Activated CD4-positive, alpha-beta T cell treated with anti-CD3 and anti-CD28 coated beads for 4 hours (primary cell): ENCODE measurements at places on chromosomes 3 and 15.
A peak's percentile ranks its signal among the peaks of the same experiment; 100 is the strongest.

DNA sequence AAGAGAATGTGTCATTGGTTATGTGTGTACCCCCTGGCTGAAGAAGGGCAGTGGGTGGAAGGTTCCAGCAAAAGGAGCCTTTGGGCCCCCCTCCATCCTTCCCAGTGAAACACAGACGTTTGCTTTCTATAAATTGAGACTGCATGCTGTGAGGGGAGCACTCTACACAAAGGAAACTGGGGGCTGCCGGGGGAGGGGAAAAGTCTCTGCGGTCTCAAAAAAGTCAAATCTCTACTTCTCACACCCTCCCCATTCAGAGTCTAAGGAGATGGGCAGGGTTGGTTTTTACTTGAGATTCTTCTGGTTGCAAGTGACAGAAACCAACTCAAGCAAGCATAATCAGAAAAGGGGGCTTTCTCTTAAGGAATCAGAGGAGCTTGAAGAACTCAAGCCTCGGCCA is 50.1 kb upstream of the TLE3 start:
- DNase-seq = no peak

GRCh38 chr15:84928843-84929168 is 44.3 kb downstream of the SLC28A1 start:
- no peak for DNase-seq

- no peak for DNase-seq
Measured at GRCh38 chr15:70337277-70338186, 239.8 kb upstream of the TLE3 start.

DNA sequence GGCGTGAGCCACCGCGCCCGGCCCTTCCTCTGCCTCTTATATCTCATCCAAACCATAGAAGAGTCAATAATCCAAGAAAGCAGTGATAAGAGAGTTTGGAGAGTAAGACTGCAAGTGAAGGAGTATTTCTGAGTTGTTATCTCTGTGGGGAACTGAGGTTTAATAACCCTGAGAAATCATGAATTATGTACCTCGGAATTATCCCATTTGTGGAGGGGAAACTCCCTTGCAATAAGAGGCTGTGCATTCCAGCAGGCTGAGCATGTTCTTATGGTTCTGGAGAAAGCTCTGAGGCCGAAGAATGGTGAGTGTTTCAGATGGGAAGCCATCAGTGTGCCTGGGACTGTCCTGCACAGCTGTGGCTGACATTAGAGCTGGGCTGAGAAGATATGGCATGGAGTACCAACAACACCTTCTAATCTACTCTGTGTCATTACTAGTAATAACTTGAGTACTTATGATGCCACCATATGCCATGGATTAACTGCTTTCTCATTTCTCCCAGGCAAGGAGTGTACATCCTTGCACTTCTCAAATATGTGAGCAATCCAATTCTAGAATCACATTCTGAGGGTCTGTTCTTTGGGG is 31.4 kb upstream of the NOX5 start:
- no peak for DNase-seq

DNA sequence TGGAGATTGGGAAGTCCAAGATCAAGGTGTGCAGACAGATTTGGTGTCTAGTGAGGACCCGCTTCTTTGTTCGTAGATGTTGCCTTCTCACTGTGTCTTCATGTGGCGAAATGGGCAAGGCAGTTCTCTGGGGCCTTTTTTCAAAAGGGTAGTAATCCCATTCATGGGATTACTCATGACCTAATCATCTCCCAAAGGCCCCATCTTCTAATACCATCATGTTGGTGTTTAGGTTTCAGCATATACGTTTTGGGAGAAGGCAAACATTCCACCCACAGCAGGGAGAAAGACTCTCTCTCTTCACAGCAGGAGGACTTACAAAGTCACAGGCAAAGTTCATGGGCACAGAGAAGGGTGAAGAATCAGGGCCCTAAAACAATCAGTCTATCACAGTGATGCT is 252.1 kb downstream of the RPLP1 start:
- no peak for DNase-seq

- DNase-seq = no peak
Measured at GRCh38 chr3:117253636-117254035, 544.1 kb downstream of the TUSC7 start.

- no peak for DNase-seq
Measured at GRCh38 chr3:16550305-16550675, 36.8 kb upstream of the RFTN1 start.

DNA sequence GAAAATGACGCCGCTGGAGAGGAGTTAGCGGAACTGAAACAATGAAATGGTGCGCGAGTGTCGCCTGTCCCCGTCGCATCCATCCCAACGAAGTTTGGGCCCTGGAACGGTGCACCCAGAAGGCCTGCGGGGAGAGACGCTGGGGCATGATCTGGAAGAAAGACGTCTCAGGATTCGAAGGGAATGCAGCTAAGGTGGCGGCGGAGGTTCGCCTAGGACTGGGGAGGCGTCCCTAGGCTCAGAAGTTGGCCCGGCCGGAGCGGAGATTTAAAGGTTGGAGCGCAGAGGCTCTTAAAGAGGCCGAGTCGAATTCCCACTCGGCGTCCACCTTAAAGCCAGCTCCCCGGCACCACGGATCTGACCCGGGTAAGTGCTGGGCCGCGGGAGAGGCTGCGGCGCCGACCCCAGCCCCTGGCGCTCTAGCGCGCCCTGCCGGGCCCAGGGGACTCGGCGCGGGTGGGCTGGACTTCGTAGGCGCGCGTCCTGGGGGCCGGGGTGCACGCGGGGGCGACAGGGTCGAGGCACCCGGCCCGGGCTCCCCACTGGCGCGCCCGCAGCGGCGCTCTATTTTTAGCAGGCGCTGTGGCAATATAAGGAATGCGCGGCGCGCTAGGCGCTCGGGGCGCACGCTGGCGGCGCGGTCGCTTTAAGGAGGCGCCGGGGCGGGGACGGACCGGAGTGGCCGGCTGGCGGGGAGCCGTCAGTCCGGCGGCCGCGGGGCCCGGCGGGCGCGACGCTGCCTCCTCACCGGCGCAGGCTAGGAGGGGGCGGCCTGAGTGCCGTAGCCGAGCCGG is at the start of gene MRAS:
Gene MRAS, plus strand, starts transcription at position 620 of the 794 bp plus-strand sequence. CDS start 24,305 bp downstream, outside the sequence.
- no peak for DNase-seq

DNA sequence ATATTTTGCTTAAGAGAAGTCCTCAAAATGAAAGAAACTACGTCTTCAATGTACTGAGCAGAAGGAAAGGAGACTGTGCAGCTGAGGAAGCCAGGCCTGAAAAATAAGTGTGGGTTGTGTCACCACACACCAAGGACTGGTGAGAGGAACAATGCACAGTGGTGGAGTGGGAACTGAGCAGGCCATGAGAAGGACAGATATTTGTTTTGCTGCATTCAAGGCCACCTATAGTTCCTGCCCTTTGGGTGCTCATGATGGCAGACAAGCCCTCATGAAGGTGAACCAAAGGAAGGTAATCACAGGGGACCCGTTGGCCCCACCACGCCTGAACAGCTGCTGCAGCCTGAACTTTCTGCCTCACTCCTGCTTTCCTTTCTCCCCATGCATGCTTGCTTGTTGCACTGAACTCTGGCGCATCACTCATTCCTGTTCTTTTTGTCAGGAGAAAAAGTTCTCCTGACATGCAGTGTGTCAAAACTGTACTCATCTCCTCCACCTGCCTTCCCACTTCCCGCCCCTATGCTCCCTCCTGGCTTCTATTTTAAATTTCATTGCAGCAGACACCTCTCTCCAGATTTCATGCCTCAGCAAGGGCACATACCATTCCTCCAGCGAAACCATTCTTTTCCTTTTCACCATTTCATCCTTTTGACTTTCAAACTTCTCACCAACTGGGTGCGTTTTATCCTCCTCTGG is 2.2 kb upstream of the RNF7 start:
- DNase-seq = no peak

DNA sequence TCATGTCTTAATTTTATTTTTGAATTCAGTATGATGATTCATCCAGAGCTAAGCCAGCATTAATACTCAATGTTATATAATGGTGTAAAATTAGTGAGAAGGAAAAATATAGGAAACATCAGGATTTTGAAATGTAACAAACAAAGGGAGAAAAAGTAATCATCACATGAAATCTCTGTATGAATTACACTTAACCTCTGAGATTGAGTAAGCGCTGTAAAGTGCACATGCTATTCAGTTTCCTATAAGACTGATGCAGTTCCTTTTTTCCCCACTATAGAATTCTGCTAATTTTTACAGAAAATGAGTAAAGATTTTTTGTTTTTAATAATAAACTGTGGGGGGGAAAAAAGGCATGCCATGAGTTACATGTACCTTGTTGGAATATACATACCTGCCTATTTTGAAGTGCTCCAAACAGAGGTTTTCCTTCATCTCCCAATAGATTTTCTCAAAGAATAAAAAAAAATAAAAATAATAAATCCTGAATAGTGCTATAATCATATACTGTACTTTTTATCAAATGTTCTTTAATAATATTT is 64.0 kb upstream of the TTBK2 start:
- no peak for DNase-seq

- DNase-seq = no peak
Measured at GRCh38 chr3:101898752-101899169, 49.4 kb downstream of the NFKBIZ start.

DNA sequence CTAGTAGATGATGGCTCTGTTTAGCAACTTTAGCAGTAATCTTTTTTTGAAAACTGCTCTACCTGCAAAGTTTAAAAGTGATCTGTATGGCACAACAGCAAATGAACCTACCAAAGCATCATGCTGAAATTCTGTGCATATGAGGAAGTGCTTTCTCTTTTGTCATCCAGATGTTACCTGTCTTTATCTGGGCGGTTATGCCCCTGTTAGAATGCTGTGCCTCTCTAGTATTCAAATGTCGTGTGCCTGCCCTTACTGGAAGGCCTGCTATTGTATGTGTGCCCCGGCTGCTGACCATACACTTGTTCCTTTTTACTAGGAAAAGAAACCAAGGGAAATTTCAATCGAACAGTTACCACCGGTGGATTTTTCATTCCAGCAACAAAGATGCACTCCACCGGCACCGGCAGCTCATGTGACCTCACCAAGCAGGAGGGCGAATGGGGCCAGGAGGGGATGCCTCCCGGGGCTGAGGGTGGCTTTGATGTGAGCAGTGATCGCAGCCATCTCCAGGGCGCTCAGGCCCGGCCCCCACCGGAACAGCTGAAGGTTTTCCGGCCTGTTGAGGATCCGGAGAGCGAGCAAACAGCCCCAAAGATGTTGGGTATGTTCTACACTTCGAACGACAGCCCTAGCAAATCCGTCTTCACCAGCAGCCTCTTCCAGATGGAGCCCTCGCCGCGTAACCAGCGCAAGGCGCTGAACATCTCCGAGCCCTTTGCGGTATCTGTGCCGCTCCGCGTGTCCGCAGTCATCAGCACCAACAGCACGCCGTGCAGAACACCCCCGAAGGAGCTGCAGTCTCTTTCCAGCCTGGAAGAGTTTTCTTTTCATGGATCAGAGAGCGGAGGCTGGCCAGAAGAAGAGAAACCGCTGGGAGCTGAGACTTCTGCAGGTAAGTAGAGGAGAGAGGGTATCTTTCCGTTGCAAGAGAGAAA is 61.6 kb downstream of the TMEM39A start:
- DNase-seq = no peak

GRCh38 chr3:195908694-195909581 is 587 bp upstream of the TNK2 start:
- DNase-seq = peak; percentile 32

GRCh38 chr3:18732474-18732873 is 307.3 kb upstream of the SATB1 start:
- DNase-seq = no peak

GRCh38 chr3:135752851-135753250 is 212.7 kb upstream of the PPP2R3A start:
- no peak for DNase-seq

GRCh38 chr15:55786341-55786740 is 43.4 kb upstream of the PRTG start:
- DNase-seq = no peak

DNA sequence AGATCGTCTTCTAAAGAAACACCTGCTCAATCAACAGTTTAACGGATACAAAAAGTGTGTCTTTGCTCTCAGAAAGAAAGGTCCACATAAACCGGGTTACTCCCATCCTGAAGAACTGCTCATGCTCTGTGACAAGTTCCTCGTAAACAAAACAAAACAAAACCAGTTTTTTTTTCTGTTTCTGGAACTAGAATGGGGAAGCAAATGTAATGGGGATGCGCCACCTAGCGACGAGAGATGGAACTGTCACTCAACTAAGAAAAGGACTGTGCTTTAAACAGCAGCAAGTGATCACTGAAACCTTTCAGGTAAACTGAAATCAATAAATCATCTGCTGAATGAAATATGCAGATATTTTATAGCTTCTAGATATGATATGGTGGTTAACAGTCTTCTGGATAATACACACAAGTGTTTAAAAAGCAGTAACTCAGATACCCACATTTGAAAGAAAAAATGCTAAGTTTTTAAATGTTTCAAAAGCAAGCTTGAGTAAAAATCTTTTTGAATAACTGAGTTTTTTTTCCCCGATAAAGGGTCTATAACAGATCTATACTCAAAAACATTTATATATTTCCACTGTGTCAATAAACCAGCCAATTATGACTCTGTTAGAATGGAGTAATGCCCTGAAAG is 10.9 kb downstream of the TM2D3 start:
- DNase-seq = peak; percentile 73

- no peak for DNase-seq
Measured at GRCh38 chr3:67710396-67710795, 56.0 kb upstream of the SUCLG2 start.

DNA sequence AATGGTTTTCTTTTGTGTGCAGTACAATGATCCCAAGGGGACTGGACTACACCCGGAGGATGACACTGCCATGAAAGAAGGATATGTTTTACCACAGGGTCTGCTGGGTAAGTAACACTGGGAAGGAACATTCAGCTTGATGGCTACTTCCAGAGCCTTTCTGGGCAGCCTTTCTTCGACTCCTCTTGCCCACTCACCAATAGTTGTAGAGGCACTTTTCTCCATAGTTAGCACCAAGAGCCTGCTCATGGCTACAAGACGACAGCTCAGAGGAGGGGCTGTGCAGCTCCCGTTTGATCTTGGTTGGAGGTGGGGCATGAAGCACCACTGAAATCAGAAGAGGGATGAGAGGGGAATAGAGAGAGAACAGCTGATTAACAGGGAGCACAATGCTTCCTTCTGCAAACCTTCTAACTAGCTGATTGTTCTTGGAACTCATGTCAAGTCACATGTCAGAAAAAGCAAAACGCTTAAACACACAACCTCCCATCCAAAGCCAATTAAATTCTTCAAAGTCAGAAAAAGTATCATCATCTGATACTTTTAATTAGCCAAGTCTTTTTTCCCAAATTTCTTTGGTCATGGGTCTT is 27.9 kb downstream of the ETV5 start:
- no peak for DNase-seq
